Heart left ventricle (tissue), 16 donors: ENCODE measurements at places on chromosomes 11 and 22. TPM values are rescaled to one million over a fixed set of nuclear protein-coding genes. Genes with fewer than 3 reads are reported as not detected.

DNA sequence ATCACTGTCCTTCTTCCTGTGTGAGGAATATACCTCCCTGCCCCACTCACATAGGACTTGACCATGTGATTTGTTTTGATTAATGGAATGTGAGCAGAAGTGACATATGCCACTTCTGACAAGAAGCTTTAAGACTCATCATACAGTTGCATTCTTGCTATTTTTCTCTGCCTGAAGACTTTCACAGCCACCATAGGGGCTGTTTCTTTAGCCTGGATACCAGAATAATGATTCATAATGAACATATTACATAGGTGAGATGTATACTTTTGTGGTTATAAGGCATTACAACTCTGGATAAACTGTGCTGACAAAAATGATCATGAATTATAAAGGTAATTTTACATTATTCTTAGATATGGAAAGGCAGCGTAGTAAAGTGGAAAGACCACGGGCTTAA lies 798.0 kb downstream of the DLG2 start:
- no peak overlapping the region for H3K27ac ChIP-seq
- no peak overlapping the region for H3K4me3 ChIP-seq
- no peaks in the 10 kb centered on the region for H3K36me3 ChIP-seq
- no peaks in the 10 kb centered on the region for H3K4me1 ChIP-seq

GRCh38 chr22:42296381-42296853 lies 26.0 kb upstream of the TCF20 start:
- no peak overlapping the region for H3K27ac ChIP-seq
- no peaks in the 10 kb centered on the region for H3K27me3 ChIP-seq
- H3K4me3 ChIP-seq: no peak overlapping the region
- DNase-seq: peak; percentile 76
- no peaks in the 10 kb centered on the region for H3K4me1 ChIP-seq

The SCGB1D2 gene
- 0.36 TPM for polyA plus RNA-seq

- H3K4me1 ChIP-seq: peaks cover 5% of the 10 kb centered on the region
- H3K27ac ChIP-seq: no peak overlapping the region
- no peak for DNase-seq
- H3K36me3 ChIP-seq: no peaks in the 10 kb centered on the region
- H3K4me3 ChIP-seq: no peak overlapping the region
These were observed 67.6 kb upstream of the ARHGAP42 start for GRCh38 chr11:100619484-100619883.

DNA sequence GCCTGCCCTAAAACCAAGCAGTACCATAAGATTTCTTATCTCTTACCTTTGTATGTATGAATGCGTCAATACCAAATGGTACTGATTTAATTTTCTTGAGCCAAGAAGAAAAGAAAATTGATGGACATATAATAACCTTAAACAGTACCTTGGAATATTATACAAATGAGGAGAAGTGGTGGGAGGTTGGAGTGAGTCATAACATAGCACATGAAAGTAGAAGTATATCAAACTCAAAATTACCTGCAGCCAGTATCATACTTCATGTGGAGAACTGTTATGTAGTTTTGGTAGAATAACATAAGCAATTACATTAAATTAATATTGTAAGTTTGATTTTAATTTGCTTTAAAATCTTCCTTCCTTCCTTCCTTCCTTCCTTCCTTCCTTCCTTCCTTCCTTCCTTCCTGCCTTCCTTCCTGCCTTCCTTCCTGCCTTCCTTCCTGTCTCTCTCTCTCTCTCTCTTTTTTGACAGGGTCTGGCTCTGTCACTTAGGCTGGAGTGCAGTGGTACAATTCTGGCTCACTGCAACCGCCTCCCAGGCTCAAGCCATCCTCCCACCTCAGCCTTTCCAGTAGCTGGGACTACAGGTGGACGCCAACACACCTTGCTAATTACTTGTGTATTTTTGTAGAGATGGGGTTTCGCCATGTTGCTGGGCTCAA lies 460.9 kb upstream of the CCDC90B start:
- H3K4me3 ChIP-seq: no peak overlapping the region
- no peak overlapping the region for H3K27ac ChIP-seq
- H3K36me3 ChIP-seq: no peaks in the 10 kb centered on the region
- DNase-seq: no peak
- no peaks in the 10 kb centered on the region for H3K4me1 ChIP-seq

GRCh38 chr11:93921695-93922468 lies 71.5 kb upstream of the VSTM5 start:
- H3K27me3 ChIP-seq: peaks cover 13% of the 10 kb centered on the region
- DNase-seq: no peak
- no peak overlapping the region for H3K27ac ChIP-seq
- no peak overlapping the region for H3K4me3 ChIP-seq

GRCh38 chr11:33884601-33885000 lies 7.3 kb downstream of the LMO2 start:
- H3K27me3 ChIP-seq: peaks cover 3% of the 10 kb centered on the region
- H3K4me3 ChIP-seq: no peak overlapping the region
- H3K36me3 ChIP-seq: no peaks in the 10 kb centered on the region
- no peak overlapping the region for H3K27ac ChIP-seq

GRCh38 chr11:130816546-130817329 lies 99.5 kb downstream of the SNX19 start:
- H3K27ac ChIP-seq: no peak overlapping the region
- DNase-seq: no peak

DNA sequence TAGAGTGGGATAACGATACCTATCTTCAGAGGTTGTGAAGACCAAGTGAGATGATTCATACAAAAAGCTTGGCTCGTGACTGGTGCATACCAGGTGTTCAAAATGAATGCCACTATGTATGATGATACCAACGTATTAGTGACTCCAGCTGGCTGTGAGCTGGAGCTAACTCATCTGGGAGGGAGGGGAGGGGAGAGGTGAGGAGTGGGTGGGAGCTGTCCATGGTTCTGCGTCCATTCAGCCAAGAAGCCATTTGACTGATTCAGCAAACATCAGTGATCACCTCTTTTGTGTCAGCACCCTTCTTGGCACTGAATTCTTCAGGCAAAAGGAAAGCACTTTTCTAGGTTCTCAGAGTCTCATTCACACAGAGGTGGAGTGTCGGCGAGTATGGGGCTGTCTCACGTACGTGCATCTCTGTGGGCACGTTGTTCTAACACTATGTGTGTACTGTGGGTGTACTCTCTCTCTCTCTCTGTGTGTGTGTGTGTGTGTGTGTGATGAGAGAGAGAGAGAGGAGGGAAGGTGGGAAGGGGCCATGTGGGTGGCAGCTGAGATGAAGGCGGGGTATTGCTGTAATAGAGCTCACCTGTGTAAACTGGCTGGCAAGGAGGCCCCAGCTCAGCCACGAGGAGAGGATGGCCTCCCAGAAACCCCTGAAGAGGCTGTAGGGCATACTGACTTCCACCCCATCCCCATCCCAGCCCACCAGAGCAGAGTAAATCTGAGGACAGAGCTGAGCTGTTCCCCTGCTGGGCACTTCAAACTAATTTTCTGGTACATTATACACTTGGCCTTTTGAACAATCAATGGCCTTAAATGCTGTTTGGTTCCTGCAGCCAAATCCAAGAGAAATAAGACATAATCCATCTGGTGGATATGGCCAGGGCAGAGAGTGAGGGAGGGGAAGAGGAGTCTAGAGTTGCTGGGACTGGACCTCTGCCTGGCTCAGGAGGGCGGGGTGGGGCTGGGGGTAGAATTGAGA lies 96.1 kb upstream of the THY1 start:
- H3K4me1 ChIP-seq: no peaks in the 10 kb centered on the region
- no peak for DNase-seq
- no peaks in the 10 kb centered on the region for H3K36me3 ChIP-seq
- no peak overlapping the region for H3K4me3 ChIP-seq
- no peaks in the 10 kb centered on the region for H3K27me3 ChIP-seq
- H3K27ac ChIP-seq: no peak overlapping the region

GRCh38 chr22:35098921-35099320 lies 33.0 kb downstream of the ISX start:
- no peaks in the 10 kb centered on the region for H3K36me3 ChIP-seq
- no peak for DNase-seq
- no peaks in the 10 kb centered on the region for H3K4me1 ChIP-seq

- H3K27me3 ChIP-seq: no peaks in the 10 kb centered on the region
- no peaks in the 10 kb centered on the region for H3K36me3 ChIP-seq
- no peaks in the 10 kb centered on the region for H3K4me1 ChIP-seq
- DNase-seq: no peak
These were observed 774.4 kb upstream of the CHORDC1 start for GRCh38 chr11:90997241-90997640.

The SLC22A6 gene
- polyA plus RNA-seq: not detected

DNA sequence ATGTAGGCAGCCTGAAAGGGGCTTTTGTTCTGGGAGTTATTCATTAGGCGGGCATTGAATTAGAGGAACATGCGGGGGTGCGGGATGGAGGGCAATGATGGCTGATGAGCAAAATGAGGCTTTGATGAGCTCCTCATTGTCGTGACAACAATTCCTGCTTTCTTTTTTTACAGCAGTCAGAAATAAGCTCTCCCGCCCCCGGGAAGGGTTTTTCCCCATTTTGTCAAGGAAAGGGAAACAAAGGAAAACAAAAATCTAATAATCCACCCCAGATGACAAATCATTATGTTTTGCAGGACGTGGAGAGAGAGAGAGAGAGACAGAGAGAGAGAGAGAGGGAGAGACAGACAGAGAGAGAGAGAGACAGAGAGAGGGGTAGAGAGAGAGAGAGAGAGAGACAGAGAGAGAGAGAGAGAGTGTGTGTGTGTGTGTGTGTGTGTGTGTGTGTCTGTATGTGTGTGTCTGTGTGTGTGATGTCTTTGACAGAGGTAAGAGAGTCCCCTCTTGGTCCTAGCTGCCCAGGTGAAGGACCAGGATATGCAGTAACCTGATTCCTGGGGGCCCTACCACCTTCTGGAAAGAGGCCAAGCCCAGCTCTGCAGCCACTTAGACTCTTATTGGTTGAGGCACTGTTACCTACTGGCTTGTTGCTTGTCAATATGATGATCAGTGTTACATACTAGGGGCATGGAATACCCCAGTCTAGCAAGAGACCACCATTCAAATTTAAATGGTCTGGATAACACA lies 46.7 kb upstream of the PARVA start:
- H3K4me3 ChIP-seq: no peak overlapping the region
- H3K27me3 ChIP-seq: no peaks in the 10 kb centered on the region
- H3K36me3 ChIP-seq: no peaks in the 10 kb centered on the region
- no peaks in the 10 kb centered on the region for H3K4me1 ChIP-seq

The LRRC4C gene
- 0.08 TPM for polyA plus RNA-seq

- H3K36me3 ChIP-seq: no peaks in the 10 kb centered on the region
- no peaks in the 10 kb centered on the region for H3K27me3 ChIP-seq
- DNase-seq: no peak
- peak overlapping the region; percentile 17 for H3K27ac ChIP-seq
- H3K4me3 ChIP-seq: no peak overlapping the region
- peaks cover 4% of the 10 kb centered on the region for H3K4me1 ChIP-seq
These were observed 31.2 kb upstream of the SMIM35 start for GRCh38 chr11:118117790-118118601.

The GAB4 gene
- not detected for polyA plus RNA-seq

The INPP5J gene
- 12.9 TPM for polyA plus RNA-seq

DNA sequence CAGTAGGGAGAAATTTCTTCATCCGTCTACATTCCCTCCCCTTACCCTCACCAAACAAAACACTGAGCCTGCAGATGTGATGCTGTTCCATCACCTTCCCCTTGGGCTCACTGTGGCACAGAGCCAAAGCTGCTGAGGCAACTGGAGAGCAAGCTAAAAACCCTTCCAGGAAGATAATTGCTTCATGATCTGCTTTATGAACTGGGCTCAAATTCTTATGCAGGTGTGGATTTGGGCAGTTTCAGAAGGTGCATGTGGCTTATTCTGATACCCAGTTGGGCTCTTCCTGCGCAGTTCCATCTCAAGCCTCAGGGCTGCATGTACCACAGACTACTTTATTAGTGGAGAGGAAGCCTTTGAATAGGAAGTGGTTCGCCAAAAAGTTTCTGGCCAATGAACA lies 58.3 kb downstream of the AAMDC start:
- H3K4me1 ChIP-seq: no peaks in the 10 kb centered on the region
- no peaks in the 10 kb centered on the region for H3K27me3 ChIP-seq
- H3K4me3 ChIP-seq: no peak overlapping the region
- H3K27ac ChIP-seq: no peak overlapping the region

DNA sequence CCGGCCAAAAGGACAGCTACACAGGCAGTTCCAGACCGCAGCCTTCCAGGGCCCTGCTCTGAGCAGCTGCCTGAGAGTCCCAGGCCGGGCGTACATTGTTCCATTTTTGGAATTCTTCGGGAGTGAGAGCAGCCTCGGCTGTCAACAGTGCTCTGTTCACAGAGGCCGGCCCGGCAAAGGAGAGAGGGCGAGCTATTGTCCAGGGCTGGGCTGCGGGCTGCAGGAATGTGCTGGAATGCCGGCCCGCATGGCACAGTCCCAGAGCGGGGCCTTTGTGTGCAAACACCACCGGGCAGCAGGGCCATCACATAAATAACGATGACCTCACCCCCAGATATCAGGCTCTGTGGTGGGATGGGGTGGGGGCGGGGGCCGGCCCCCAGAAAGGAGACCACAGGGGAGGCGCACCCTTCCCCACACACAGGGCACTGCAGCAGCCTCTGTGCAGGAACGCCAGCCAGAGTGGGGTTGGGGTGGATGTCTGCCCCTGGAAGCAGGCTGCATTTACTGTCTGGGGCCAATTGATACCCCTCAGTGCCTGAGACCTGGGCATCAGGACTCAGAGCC lies 15.8 kb downstream of the LINC01488 start:
- no peaks in the 10 kb centered on the region for H3K36me3 ChIP-seq
- DNase-seq: peak; percentile 87
- no peak overlapping the region for H3K4me3 ChIP-seq

GRCh38 chr11:122816761-122817520 lies 21.4 kb upstream of the CRTAM start:
- peak overlapping the region; percentile 68 for H3K27ac ChIP-seq
- H3K4me1 ChIP-seq: no peaks in the 10 kb centered on the region
- DNase-seq: peak; percentile 13
- H3K4me3 ChIP-seq: no peak overlapping the region
- H3K27me3 ChIP-seq: no peaks in the 10 kb centered on the region

The CDC42BPG gene
- polyA plus RNA-seq: 0.12 TPM

The LRRC74B gene
- not detected for polyA plus RNA-seq

GRCh38 chr11:13030857-13031256 lies 21.7 kb downstream of the RASSF10 start:
- no peak overlapping the region for H3K27ac ChIP-seq
- peaks cover 31% of the 10 kb centered on the region for H3K4me1 ChIP-seq
- H3K27me3 ChIP-seq: peaks cover 3% of the 10 kb centered on the region
- DNase-seq: peak; percentile 66
- no peak overlapping the region for H3K4me3 ChIP-seq

DNA sequence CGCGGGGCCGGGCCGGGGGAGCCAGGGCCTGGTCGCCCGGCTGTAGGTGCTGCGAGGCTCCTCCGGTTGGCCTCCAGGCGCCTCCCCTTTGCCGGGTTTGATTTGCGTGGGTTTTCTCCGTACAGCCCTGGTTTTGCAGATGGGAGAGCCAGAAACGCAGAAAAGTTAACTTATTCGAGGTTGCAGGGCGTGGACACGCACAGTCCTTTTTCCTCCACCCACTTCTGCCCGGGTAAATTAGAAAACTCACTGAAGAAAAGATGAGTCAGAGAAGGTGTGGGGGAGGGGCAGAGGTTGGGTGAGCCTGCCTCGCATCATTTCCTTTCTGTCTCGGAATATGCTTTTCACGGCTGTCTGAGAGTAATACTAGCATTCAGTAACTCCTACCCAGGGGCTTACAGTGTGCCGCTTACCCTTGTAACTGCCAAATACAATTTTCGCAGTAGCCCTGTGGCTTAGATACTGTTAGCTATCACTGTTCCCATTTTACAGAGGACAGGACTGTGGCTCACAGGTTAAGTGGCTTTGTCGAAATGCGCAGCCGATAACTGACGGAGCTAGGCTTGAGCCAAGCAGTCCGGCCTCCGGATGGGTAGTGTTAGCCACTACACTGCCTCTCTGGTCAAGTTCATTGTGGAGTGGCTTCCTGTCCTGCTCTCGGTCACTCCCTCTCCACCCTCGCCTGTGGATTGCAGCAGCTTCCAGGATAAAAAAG lies 812 bp downstream of the FADD start:
- no peak for DNase-seq
- H3K4me3 ChIP-seq: peak overlapping the region; percentile 84
- peaks cover 19% of the 10 kb centered on the region for H3K4me1 ChIP-seq
- H3K36me3 ChIP-seq: peaks cover 28% of the 10 kb centered on the region
